ENCODE measurements at places on chromosomes 2 and 18.

- DNase-seq, result peak; percentile 55
Measured at GRCh38 chr2:42117923-42118753, 51.0 kb upstream of the EML4 start.

DNA sequence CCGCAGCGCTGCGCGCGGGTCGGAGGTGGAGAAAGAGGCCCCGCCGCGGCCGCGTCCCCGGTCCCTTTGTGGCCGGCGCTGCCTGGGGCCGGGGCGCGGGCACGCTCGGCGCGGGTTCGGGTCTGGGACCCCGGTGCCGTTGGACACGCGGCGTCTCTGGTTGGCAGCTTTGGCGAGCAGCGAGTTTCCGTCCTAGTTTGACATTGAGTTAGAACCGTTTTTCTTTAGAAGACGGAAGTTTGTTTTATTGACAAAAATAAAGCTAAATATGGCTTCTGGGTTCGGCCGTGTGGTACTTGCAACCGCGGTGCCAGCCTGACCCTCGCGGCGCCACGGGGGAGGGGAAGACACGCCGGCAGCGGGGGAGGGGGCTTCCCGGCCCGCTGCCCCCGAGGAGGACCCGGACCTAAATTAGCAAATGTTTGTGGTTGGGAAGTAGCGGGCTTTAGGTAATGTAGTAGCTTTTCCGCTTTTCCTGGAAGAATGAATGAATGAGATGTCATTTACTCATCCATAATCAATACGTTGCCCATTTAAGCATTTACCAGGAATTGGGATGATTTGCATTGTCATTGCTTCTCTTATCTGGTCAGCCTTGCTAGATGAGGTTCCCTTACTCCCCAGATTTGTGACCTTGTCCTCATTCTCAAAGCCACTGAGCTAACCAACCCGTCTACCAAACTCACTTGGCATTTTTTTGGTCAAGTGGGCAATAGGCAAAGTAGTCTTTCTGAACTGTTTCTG, 530 bp downstream of the GALNT1 start:
- DNase-seq, result no peak

- peak; percentile 57 for DNase-seq
Measured at GRCh38 chr2:240626531-240627300, 1.4 kb downstream of the GPR35 start.

DNA sequence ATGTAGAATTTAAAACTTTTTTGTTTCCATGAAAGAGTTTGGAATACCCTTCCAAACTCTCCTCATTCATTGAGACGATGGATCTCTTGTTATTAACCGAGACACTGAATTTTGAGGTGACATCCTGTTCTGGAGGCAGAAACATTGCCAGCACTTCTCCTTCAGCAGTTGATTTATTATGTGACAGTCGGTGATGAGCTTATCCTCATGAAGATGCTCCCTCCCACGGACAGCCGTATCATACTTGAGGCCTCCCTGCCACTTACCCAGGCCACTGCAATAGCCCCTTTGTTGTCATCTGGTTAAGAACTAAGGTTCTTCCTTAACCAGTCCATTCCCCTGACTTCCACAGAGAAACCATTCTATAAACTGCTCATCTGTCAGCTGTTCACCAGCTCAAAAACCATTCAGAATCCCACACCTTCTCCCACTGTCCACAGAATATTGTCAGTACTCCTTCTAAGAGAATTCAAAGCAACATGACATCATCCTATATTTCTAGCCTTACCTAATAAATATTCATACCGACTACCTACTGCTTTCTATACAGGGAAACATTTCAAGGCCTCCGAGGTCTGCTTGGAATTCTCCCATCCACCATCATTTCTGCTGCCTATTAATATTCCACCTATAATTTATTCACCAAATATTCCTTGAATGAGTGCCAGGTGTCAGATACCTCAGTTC, 139.0 kb upstream of the TRIB2 start:
- no peak for DNase-seq

GRCh38 chr2:223148516-223148915, 96.5 kb downstream of the KCNE4 start:
- no peak for DNase-seq

DNA sequence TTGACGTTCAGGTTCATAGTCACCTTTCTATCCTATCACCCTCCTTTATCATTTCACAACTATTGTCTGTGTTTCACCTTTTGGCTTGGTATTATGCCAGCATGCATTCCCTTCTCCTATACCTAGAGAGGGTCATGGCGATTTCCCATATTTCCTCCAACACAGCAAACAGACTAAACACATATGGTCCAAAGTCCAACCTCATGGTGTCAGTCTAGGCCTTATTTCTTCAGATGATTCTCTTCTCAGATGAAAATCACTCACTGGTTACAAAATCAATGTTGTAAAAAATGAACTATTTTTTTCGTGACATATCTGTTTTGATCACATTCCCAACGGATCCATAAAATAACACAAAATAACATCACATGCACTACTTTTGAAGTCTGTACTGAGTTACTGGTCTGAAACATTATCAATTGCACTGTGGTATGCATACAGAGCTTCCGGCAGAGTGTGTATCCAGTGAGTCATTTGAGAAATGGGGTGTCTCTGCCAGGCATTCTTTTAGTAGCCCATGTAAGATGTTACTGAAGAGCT, 204.8 kb upstream of the GALNT5 start:
- no peak for DNase-seq

GRCh38 chr2:173999272-173999671, 34.1 kb upstream of the SP3 start:
- no peak for DNase-seq

DNA sequence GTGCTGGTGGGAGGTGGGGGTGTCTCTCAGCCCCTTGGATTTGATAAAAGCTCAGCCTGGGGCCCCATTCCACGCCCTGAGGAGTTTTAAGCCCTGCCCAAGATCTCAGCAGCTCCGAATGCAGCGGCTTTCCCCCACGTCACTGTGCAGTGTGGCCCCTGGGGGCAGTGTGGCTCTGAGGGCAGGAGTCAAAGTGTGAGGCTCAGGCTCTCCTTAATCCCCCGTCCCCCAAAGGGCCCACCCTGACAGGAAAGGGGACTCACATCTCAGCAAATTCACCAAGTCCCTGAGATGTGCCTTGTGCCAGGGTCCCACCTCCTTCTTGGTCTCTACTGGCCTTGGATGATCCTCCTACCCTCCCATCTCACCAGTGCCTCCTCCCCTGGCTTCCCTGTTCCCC, 25.2 kb downstream of the NPPC start:
- no peak for DNase-seq

DNA sequence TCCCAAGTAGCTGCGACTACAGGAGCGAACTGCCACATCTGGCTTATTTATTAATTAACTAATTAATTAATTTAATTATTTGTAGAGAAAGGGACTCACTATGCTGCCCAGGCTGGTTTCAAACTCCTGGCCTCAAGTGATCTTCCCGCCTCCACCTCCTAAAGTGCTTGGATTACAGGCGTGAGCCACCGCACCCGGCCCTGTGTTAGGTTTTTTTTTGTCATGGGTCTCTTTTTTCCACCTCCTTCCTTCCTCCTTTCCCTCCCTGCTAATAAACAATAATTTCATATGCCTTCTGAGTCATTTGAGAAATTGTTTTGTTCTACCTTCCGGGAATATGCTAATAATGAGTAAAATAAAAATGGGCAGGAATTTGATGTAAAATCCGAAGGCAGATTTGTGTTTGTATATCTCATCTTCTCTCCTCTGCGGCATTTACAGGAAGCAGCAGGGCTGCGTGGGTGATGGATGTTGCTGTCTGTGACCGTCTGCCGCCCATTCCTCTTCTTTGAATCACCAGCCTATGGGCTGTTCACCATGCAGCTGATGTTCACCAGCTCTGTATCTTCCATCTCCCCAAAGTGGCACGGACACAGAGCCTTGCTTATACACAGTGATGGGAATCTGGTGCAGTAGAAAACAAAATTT, 89.9 kb downstream of the ACSL3 start:
- no peak for DNase-seq

GRCh38 chr2:177778472-177778871, 294.1 kb downstream of the PDE11A start:
- no peak for DNase-seq

GRCh38 chr18:72826736-72827135, 41.1 kb downstream of the NETO1 start:
- DNase-seq, result no peak

DNA sequence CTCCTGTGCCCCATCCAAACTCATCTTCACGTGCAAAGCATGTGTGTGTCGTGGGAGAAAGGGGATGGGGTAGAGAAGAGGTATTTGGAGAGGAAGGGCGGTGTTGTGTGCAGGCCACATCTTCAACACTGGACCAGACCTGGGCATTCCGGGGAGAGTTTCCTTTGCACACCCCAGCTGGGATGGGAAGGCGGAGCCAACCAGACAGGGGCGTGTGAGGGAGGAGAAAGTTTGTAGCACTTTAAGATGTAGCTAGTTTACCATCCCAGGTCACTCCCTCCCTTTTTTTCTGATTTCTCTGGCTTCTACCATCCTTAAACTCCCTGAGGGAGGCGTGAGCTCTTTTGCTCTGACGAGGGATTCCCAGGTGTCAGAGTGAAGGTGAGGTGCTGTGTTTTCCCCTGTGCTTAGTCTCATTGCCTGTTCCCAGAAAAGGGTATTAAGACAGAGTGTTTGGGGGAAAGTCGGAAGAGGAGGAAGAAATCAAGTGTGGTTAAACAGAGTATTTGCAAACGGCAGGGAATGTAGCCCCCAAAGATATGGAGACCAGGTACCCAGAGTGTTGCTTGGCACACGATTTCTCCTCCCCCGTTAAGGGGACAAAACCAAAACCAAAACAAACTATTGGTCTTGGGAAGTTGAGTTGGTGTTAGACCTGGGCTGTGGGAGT, 1.6 kb downstream of the SETBP1 start:
- DNase-seq, result no peak

GRCh38 chr2:195838002-195838401, 181.0 kb downstream of the SLC39A10 start:
- DNase-seq, result no peak

DNA sequence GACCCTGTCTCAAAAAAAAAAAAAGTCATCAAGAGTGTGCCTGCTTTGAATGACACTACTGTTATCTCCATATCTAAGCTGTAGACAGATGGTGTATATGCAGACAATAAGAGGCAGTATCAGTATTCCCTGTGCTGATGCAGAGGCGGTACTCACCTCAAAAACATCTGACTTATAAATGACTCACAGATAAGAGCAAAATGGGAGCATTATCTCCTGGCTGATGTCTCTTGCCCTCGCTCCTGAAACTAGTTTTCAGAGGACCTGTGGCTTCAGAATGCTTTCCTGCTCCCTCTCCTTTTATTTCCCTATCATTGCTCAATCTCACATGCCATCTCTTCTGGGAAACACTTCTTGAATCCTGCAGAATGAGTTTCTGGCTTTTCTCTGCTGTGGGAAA, 289.6 kb downstream of the PTPRM start:
- DNase-seq, result no peak

DNA sequence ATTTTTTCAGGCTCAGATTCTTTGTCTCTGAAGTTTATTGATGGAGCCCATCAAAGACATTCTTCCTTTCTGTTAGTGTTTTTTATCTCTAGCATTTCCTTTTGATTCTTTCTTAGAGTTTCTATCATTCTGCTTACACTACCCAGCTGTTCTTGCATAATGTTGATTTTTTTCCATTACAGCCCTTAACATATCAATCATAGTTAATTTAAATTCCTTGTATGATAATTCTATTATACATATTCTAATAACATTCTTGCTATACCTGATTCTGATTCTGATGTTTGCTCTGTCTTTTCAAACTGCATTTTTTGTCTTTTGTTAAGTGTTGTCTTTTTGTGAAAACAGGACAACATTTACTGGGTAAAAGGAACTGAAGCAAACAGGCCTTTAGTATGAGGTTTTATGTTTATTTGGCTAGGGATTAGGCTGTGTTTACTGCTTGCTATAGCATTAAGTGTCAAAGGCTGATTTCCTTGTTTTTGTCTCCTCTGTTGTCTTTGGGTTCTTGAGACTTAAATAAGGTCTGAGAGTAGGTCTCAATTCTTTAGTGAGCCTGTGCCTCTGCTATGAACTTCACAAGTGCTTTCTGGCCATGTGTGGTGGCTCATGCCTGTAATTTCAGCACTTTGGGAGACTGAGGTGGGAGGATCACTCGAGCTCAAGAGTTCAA, 8.0 kb upstream of the STAM2 start:
- no peak for DNase-seq

GRCh38 chr2:201680743-201681142, 17.7 kb downstream of the MPP4 start:
- no peak for DNase-seq

DNA sequence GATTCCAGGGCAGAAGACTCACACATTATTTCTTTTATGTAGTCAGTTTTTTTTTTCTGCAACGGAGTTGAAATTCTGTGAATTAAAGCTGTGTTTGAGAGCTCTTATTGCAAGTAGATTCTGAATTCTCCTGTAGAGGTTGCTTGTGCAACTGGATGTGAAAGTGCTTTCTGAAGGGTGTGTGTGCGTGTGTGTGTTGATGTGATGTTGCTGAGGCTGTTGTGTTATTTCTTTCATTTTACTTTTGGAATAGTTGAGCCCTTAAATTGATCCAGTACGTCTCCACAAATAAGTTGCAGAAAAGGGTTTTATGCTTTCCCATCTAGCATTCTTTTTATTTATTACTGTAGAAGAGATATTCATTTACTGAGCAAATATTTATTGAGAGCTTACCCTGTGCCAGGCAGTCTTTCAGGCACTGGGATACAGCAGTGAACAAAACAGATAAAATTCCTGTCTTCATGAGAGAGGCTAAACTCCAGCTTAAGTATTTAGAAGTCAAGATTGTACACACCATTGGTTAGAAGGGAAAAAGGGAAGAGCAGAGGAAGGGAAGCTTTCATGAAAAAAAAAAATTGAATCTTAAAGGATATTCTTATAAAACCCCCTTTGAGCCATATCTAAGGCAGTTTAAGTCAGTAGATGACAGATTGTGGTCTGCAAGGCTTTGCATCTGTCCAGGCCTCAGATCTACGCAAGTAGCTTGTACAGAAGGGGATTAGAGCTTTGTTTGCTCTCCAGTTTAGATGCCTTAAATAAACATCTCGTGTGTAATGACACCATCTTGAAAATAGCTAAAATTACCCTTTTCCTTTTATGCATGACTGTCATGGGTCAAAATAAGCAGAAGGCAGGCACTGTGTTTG, 58.2 kb downstream of the MYO1B start:
- DNase-seq, result no peak

GRCh38 chr18:6055711-6056110, 160.4 kb upstream of the TMEM200C start:
- DNase-seq, result no peak

DNA sequence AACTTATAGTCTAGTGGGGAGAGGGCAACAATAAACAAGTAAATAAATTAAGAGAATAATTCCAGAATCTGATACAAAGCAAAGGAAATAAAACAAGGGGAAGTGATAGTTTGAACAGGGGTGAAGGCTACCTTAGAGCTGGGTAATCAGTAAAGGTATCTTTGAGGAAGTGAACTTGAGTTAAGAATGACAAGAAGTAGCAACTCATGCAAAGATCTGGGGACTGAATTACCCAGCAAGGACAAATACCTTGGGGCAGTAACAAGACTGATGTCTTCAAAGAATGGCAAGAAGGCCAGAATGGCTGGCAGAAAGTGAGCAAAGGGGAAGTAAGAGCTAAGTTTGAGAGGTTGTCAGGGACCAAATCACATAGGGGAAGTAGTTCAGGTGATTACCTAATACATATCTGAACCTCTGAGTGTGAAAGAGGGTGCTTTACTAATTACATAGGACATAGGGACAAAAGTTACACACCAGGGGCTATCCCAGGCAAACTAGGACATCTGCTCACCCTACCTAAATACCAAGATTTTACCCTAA, 244.6 kb upstream of the HNRNPA3 start:
- no peak for DNase-seq

Data from CD4-positive, alpha-beta T cell treated with Interferon gamma for 1 hour (primary cell).